ENCODE measurements at places on chromosomes 13 and 19.

DNA sequence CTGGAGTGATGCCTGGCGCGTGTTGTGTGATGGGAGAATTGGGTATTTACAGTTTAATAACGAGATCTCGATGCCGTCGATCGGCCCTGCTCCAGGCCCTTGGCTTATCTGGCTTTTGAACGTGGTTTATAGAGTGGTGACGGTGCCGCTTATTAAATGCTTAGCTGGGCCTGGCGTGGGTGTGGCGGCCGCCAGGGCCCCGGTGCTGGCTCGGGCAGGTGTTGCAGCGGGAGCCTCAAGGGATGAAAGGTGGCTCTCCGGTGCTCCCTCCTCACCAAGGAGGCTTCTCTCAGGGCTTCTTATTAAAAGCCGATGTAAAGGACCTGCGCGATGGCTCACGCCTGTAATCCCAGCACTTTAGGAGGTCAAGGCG, 173.8 kb downstream of the KDM4B start:
- no peak for DNase-seq

DNA sequence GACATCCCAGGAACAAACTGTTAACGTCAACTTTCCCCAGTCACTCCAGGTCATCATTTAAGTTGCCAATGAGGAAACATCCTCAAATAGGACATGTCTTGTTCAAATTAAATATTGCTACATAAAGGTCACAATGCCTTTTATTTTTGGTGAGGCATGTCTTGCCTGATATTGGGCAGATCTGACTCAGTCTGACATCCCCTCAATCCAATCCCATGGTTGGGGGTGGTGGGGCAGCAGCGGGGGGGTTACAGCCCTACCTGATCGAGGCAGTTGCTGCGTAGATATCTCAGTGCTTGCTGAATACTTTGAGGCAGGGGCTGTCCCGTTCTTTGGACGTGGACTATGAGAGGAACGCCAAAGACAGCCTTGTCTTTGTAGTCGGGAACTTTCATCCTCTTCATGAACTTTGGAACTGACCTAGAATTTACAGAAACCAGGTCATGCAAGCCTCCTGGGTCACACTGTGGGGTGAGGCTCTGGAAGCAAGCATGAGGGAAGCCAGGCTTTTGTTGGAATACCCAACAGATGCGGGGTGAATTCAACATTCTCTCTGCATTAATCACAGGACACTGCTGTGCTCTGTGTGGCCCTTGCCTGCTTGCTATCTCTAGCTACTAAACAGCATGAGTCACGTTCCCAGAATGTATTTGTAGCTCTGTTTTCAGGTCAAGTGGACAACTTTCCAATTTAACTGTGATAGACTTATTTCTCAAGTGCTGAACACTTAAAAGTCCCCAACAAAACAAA, 109.8 kb downstream of the KL start:
- DNase-seq: no peak

DNA sequence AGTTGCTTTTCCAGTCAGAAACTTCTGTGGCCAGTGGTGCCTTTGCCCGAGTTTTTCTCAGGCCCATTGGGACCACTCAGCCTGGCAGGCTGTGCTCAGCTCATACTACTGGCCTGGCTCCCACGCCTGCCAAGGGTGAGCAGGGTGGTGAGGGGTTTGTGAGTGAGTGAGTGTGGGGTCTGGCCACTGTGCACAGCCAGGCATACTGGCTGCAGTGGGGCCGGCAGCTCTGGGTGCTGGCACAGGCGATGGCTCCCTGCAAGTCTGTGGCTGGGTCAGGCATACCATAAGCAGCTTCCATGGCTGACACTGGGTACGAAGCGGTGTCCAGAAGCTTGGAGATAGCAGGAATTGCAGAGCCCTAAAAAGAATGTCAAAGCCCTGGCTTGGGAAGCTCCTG, 161.0 kb downstream of the SLITRK6 start:
- no peak for DNase-seq

DNA sequence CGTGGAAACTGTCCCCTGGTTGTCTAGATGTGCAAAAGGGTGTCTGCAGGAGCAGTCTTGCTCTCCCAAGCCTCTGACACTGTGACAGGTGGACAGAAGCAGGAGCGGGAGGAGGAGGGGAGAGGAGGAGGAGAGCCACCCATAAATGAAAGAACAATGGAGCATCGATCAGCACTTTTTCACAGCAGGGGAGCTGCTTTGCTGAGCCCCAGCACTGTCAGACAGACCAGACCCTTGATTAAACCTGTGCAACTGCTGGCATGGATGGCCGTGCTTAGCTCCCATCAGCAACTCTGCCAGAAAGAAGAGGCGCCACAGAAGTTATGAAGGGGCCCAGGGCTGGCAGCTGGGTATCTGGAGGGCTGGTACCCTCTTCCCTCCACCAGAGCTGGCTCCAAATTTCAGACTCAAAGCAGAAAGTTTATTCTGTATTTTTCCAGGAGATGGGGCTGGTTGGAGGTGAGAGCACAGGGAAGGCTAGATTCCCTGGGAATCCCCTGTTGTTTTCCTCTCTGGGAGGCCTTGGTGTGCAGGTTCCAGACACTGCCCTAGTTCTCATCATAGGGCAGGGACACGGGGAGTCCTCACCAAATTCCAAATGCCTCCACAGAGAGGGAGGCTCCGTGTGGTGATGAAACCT, 1192.2 kb downstream of the UQCRFS1 start:
- no peak for DNase-seq

DNA sequence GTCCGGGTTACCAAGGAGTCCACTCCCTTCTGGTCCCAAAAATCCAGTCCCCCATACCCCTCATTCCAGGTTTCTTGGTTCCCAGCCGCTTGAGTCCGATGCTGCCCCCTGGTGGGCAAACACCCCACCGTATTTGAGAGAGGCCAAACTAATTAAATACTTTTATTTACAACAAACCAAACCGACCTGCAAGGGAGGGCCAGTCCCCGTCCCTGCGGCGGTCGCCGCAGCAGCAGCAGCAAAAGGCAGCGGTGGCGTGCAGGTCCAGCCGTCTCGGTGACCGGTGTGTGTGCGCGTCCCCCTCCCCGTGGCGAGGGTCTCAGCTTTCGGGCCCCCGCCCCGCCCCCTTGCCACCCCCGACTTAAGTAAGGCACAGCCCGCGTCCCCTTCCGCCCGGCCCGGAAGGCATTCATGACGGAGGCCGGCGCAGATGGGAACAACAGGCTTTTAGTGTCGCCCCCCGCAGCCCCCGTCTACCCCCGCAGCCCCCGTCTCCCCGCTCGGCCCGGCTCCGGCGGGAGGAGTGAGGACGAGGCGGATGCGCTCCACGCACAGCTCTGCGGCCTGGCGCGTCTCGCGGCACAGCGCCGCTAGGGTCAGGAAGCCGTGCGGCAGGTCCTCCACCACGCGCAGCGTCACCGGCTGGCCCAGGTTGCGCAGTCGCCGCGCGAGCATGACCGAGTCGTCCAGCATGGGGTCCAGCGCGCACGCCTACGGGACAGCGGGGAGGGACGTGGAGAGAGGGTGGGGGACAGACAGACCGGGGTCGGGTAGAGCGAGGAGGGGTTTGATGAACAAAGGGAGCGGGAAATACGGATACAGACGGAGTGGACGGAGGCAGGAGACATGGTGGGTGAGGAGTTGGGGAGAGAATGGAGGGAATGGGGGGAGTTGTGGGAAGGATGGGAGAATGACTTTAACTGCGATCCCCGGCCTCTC, 11.5 kb upstream of the CNFN start:
- DNase-seq: peak; percentile 64

- no peak for DNase-seq
Observed at GRCh38 chr13:91896547-91896946, 498.1 kb downstream of the GPC5 start.

DNA sequence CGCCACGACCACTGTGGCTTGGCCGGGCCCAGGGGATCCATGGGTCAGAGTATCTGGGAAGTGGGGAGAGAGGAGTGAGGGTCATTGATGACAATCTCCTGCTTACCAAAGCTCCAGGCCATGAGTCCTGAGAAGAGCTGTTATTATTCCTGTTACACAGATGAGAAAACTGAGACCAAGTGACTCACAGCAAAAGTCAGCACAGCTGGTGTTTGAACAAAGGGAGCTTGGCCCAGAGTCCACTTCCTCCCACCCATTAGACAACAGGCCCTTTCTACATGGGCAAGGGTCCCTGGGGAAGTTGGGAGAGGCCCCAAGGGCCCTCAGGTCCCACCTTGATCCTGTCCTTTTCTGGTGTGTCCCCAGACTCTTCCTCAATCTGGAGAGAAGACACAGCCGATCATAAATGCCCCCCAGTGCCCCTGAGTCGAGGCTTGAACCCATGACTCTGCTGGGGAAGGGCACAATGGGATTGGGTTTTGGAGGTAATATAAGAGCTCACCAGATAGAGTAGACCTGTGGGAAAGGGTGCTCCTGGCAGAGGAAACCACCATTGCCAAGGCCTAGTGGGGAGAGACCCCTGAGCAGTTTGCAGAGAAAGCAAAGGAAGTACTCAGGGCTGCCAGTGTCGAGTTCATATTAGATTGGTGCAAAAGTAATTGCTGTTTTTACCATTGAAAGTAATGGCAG, 6.8 kb downstream of the FUT6 start:
- no peak for DNase-seq

DNA sequence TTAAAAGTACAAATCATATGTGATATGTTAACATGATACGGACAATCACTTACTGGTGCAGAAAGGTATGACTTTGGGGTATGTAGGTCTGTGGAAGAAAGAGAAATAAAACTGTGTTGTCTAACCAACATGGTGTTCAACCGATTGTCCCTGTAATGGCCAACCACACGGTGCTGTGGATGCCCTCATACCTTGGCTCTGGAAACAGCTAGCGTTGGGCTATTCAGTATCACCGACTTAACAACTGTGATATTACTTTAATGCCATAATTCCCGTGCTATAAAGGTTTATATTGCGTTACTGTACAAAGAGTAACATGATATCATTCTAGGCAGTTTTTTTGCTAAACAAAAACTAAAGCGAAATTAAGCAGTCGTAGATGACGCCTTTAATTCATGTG, 448.3 kb downstream of the EFNB2 start:
- no peak for DNase-seq

DNA sequence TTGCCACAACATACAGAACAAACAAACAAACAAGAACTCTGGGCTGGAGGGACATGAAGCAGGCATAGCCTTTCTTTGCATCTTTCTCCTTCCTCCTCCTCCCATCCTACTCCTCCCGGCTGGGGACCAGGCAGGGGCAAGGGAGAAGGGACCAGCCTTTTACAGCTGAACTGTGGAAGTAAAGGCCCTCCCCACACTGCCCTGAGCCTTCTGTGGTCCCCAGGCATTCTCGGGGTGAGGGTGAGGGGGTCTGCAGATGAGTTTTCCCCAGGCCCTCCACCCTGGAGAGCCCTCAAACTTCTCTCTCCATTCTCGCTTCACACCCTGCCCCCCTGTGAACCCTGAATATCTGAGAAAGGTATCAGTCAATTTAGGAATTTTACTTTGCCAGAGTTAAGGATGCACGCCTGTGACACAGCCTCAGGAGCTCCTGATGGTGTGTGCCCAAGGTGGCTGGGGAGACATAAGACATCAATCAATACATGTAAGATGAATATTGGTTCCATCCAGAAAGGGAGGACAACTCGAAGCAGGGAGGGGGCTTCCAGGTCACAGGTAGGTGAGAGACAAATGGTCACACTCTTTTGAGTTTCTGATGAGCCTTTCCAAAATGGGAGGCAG, 170.9 kb downstream of the COL4A1 start:
- no peak for DNase-seq

- DNase-seq: no peak
Observed at GRCh38 chr13:34249546-34250039, 431.6 kb downstream of the RFC3 start.

GRCh38 chr13:32802159-32802558, 214.1 kb upstream of the KL start:
- DNase-seq: no peak

- no peak for DNase-seq
Observed at GRCh38 chr13:22298530-22298929, 627.7 kb downstream of the FGF9 start.
